ENCODE measurements at places on chromosomes 7 and 10.

DNA sequence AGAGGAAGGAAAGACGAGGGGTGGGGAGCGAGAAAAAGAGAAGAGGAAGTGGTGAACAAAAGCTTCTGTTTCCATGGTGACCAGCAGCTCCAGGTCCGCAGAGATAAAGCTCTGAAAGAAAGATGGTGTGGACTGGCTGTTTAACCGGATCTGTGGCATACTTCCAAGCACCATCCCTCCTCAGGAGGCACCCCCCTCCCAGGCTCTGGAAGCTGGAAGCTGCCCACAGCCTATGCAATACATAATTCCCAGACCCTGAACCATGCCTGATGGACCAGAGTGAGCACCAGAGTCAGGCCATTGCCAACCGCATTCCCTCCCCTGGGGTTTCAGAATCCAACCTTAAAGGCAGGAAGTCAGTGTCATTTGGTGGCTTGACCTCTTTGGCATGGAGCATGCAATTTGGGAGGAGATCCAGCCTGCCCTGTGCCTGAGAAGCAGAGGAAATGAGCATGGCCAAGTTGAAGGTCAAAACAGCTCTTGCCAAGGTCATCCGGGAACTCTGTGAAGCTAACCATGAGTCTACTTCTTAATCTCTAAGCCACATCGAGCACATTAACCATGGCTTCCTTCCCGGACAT is 22.2 kb upstream of the CPXM2 start:
- peak; percentile 82 for DNase-seq

DNA sequence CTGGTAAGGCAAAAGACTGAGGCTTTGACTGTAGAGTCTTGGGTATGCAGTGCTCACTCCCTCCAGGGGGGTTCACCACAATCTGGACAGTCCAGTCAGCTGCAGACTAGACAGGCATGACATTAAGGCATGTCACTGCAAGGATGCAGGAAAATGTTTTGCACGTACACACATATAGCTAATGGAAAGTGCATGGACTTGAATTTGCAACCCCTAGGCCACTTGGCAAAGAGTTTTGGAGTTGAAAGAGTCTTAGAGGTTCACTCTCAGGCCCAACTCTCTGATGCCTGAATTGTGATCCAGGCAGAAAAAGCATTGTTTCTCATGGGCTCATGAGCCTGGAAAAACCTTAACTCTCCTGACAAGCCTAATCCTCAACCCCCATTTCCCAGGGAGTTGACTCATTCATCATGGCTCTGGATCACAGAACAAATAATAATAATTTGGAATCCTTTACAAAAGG is 51.9 kb downstream of the LAMB4 start:
- no peak for DNase-seq

DNA sequence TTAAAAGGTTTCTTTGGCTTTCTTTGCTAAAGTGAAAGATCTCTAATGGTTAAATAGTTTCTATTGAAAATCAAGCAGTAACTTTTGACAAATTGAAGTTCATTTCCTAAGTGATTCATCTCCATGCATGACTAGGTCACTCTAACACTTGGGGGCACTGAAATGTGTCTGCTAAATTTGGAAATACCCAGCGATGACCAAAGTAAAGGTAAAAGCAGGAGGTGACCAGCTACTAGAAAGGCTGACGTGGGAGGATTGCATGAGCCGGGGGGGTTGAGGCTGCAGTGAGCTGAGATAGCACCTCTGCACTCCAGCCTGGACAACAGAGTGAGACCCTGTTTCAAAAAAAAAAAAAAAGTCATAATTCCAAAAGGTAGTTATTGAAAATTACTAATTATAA is 111.8 kb upstream of the GPR141 start:
- no peak for DNase-seq

- no peak for DNase-seq
Measured at GRCh38 chr7:21336743-21337142, 91.1 kb upstream of the SP4 start.

- no peak for DNase-seq
Measured at GRCh38 chr7:28435732-28436378, 23.5 kb downstream of the CREB5 start.

- no peak for DNase-seq
Measured at GRCh38 chr7:13803134-13803533, 186.3 kb downstream of the ETV1 start.

DNA sequence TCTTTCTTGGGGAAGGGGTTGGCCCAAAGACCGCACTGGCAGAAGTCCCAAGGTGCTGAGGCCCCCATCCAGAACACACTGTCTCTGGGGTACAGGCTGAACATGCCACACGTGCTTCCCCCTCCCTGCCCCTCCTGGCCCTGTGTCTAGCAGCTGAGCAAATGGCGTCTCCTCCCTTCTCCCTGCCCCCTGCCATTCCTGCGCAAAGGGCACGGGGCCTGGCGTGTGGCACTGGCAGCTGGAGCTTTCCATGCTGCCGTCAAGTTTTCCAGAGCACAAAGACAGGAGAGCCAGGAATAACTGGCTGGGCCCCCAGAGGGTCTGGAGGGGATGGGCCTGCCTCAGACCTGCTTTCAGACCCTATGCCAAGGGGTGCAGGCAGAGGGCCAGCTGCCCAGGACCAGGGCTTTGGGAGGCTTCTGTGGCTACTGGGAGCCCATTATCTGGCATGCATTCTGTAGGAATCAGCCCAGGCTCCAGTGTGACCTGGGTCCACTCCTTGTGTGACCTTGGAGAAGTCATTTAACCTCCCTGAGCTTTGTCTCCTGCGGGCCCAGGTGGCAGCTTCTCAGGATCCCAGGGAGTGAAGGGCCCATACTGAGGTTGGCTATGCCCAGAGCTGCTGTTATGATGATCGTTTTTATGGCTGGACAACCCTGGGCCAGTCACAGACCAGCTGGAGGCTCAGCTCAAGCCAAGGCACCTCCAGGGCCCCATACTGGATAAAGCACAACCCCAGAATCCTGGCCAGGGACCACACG is 710 bp upstream of the LDB3 start:
- no peak for DNase-seq

DNA sequence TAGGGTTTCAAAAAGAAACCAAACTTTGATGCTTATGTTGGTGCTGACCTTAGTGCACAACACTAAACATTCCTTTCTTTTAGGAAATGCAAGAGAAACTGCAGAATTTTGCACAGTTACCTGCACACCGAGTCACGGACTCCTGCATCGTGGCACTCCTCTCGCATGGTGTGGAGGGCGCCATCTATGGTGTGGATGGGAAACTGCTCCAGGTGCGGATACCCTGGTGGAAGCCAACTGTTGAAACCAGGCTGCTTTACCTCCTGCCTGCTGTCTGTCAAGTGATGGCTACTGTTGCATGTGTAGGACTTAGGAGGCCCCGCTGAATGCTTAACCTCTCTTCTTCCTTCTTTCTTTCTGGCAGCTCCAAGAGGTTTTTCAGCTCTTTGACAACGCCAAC is 11.7 kb downstream of the CASP2 start:
- DNase-seq = peak; percentile 49

- DNase-seq = no peak
Measured at GRCh38 chr10:72509206-72509799, 116.6 kb downstream of the MICU1 start.

- DNase-seq = no peak
Measured at GRCh38 chr10:51215951-51216834, 141.9 kb downstream of the PRKG1 start.

Data from common myeloid progenitor, CD34-positive (primary cell).